ENCODE measurements at places on chromosomes 4 and X.

- no peak for DNase-seq
Measured at GRCh38 chr4:109928327-109929045, 15.8 kb downstream of the EGF start.

GRCh38 chr4:7988437-7988836 is 48.8 kb upstream of the AFAP1 start:
- no peak for DNase-seq

DNA sequence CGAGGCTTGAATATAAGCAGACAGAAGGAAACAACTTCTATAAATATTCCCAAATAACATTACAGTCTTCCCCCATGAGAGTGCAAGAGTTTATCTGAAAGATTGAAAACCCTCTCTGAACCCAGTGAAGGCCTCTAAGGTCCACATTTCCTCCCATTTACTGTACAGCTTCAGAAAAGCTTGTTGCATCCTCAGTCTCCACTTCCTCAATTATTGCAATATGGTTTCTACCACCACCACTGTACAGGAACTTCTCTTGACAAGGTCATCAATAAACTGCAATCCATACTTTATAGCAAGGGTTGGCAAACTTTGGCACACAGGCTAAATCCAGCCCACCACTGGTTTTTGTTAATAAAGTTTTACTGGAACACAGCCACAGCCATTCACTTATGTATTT is 239.0 kb downstream of the THOC2 start:
- no peak for DNase-seq

GRCh38 chr4:6703786-6704185 is 5.9 kb downstream of the MRFAP1L1 start:
- DNase-seq, result no peak

DNA sequence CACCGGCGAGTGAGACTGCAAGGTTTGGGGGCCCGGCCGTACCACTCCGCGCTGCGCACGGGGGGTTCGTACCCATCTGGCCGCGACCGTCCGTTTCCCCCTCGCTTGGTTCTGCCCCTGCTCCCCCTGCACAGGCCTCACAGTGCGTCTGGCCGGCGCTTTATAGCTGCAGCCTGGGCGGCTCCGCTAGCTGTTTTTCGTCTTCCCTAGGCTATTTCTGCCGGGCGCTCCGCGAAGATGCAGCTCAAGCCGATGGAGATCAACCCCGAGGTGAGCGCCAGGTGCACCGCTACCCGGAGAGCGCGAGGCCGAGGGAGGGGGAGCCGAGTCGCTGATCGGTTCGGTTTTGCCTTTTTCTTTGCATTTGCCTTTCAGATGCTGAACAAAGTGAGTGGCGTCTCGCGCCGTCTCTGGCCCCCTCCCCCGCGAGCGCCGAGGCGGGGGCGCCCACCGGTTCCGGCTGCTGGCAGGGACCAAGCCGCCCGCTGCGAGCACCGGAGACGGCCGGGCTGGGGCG is at the start of gene UCHL1:
Gene UCHL1, plus strand, starts transcription at position 189 of the 517 bp plus-strand sequence. Its CDS starts 49 bp downstream, at position 238.
- peak; percentile 89 for DNase-seq

All from NCI-H2081 treated with DMSO at 0.1 percent for 48 hours (cell line).